Fibroblast of lung (primary cell): ENCODE measurements at places on chromosomes 6 and 20. TPM values are rescaled to one million over a fixed set of nuclear protein-coding genes. Genes with fewer than 3 reads are reported as not detected.

DNA sequence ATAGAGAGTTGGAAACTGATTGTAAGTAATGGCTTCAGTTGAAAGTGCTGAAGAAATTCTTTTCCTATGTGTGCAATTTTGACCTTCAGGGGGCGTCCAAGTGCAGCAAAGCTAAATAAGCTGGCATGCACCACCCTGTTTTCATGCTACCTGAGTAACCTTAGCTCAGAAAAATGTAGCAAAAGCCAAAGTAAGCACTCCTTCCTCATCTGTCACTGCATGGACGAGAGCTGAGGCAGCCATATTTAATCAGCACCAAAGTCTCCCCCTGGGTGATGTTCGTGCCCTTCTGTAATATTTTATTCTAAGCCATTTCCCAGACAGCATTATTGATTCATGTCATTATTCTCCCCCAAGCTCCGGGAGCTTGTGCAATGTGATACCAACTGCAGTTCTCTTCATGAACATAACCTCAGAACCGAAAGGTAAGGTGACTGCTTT is 123.1 kb downstream of the RPS12 start:
- DNase-seq: peak; percentile 33

Gene GGTLC1
- total RNA-seq: not detected in 2 replicates

DNA sequence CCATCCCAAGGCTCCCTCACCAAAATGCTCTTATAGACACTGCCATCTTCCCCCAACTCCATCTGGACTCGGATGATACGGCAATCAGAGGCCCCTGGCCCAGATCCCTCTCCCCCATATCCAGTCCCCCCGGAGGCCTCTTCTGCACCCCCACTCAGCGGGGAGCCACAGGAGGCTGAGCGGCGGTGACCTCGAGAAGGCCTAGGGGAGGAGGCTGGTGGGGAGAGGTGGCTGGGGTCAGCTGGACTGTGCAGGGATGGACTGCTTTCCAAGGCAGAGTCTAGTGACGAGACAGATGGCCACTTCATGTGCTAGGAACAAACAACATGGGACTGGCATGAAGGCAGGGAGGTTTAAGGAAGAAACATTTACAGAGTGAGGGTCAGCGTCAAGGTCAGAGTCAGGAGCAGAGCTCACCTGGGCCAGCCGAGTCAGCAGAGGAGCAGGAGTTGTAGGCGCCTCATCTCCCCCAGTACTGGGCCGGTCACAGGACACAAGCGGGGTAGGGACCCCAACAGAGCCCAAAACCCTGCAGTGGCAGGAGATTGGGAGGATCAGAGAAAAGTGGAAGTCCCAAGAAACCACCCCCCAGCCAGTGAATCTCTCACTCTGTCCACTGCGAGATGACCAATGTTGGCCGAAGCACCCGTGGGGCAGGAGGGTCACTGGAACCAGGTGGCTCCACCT is 3.7 kb downstream of the PFDN6 start:
- no peak for DNase-seq

Gene SIRPG
- not detected in 2 replicates for total RNA-seq

DNA sequence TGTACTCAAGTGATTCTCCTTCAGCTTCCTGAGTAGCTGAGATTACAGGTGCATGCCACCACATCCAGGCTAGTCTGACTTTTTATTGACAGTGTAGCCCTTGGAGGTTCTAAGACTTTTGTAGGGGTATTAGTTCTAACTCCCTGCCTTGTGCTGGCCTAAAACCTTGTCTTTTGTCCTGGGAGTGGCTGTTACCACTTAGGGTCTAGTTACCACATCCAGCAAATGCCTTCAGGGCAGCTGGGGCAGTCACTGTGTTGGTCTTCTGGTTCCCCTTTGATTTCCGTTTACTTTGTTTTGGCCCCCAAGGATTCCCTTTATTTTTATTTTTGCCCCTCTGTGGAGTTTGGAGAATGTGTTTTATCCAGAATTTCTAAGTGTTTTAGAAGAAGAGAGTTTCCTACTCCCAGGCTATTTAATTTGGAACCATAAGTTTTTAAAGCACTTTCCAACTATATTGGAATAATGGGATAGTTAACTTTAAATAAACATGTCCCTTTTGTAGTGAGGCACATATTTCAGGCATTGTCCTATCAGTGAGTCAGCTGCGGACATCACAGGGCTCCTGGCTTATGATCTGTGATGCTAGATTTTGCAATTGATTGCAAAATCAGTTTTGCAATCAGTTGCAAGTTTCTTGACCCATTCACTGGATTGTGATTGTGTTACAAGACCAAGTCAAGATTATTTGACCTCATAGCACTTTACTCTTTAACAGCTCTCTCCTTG is 25.0 kb downstream of the IL22RA2 start:
- DNase-seq: no peak
